Stimulated activated CD8-positive, alpha-beta memory T cell treated with anti-CD3 and anti-CD28 coated beads, Interleukin-2, amount 100 ng/mL, for 1 hour (primary cell): ENCODE measurements at places on chromosomes 11 and 22.

DNA sequence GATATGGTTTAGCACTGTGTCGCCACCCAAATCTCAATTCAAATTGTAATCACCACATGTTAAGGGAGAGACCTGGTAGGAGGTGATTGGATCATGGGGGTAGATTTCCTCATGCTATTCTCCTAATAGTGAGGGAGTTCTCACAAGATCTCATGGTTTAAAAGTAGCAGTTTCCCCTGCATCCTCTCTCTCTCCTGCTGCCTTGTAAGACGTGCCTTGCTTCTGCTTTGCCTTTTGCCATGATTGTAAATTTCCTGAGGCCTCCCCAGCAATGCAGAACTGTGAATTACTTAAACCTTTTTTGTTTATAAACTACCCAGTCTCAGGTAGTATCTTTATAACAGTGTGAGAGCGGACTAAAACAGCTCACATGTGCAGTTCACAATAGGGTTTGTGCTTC lies 1668.7 kb upstream of the RAG2 start:
- DNase-seq, result no peak

- no peak for DNase-seq
Measured at GRCh38 chr11:26027887-26028286, 304.0 kb upstream of the ANO3 start.

DNA sequence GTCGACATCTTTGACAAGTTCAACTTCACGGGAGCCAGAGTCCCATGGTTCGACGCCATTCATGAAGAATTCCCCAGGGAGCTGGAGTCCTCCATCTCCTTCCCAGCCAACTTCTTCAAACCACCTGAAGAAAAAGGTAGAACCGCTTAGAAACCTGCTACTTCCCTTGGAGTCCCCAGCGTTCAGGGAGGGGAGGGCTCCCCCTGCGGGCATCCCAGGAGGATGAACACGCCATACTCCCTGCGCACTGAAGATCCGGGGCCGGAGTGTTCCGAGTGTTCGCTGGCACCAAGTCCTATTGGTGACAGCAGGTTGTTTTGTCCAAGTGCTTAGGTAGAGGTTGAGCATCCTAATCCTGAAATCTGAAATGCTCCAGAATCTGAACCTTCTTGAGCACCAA lies 51.7 kb upstream of the PRODH start:
- no peak for DNase-seq

DNA sequence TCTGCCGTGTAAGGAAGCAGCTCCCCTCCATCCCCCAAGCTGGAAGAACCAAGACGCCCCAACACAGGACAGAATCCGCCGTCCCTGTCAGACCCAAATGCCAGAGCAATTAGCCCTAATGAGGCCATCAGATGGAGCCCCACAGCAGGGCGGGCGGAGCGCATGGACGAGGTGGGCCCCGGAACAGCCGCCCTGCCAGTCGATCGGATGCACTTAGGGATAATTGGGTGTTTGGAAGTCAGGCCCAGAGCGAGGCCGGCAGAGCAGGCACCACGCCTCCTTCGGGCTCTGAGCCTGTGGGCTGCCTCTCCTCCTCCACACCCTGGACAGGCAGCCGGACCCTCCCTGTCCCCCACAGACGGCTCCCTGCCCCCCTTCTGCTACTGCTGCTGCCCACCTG lies 5.5 kb upstream of the TH start:
- no peak for DNase-seq
